ENCODE measurements at places on chromosomes 11 and 22.

- no peak for DNase-seq
Observed at GRCh38 chr11:131645237-131645636, 274.8 kb downstream of the NTM start.

DNA sequence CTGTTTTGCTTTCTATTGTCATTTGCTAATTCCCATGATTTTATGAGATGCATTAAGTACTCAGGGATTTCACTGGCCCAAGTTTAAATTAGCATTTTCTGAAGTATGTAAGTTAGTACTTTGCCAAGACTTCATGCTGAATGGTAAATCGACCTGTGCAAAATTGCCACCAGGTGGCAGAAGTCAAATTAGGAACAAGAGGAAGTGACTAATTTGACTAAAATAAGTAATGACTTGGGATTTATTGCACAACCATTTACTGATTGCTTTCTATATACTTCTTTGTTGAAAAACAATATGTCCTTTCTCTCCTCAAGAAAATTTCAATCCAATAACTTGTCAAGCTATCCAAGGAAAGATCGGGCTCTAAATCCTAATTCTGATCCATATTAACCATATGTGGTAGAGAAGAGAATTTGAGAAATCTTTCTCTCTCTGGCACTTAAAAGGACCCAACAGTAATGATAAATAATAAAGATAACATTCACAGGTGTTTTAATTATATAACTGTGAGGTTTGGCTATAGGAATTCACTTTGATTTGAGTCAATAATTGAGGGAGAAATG, 253.7 kb upstream of the CHORDC1 start:
- no peak for DNase-seq

- DNase-seq: no peak
Observed at GRCh38 chr22:38758276-38758945, 2.6 kb upstream of the SUN2 start.

- DNase-seq: no peak
Observed at GRCh38 chr11:93073026-93073425, 103.6 kb downstream of the MTNR1B start.

GRCh38 chr22:50199829-50200460, 866 bp upstream of the SELENOO start:
- no peak for DNase-seq

GRCh38 chr11:75631086-75631730, 37.6 kb downstream of the MAP6 start:
- no peak for DNase-seq

DNA sequence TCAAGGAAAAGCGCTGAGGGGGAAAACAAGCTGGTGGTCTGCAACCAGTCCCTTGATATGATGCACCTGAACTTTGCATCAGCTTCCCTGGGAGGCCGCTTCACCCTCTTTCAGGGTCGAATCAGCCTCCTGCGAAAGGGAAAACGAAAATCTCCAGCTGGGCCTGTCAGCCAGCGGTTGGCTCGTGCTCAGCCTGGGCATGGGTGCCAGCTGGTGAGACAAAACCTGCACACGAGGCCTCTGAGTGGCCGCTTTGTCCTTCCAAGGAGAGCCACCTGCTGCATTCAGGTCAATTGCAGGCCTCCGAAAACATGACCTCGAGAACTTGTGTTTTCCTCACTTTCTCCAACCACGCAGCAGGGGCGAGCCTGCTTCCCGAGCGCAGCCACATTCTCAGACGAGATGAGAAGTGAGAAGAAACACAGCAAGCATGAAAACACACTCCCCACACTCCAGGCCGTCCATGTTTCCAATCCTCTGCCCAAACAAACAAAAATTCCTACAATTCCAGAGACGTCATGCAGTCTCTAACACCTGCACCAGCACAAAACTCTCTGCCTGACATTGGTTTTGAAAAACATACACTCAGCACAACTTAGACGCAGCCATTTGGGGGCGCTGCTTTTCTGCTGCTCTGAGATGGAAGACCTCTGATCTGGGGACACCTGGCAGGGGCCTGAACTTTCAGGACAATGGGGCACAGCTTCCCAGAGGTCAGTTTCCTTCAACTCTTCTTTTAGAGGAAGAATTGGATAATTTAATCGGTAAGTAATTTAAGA, 77.1 kb downstream of the DHCR7 start:
- DNase-seq: no peak

Measured in large intestine (tissue), 12 donors.